ENCODE measurements at places on chromosomes 12 and 14.

GRCh38 chr12:42985506-42985905 is 396.0 kb upstream of the PRICKLE1 start:
- DNase-seq = no peak

- DNase-seq = no peak
Observed at GRCh38 chr12:62191491-62192179, 68.6 kb upstream of the USP15 start.

GRCh38 chr14:99876406-99876805 is 83.2 kb downstream of the EML1 start:
- no peak for DNase-seq

DNA sequence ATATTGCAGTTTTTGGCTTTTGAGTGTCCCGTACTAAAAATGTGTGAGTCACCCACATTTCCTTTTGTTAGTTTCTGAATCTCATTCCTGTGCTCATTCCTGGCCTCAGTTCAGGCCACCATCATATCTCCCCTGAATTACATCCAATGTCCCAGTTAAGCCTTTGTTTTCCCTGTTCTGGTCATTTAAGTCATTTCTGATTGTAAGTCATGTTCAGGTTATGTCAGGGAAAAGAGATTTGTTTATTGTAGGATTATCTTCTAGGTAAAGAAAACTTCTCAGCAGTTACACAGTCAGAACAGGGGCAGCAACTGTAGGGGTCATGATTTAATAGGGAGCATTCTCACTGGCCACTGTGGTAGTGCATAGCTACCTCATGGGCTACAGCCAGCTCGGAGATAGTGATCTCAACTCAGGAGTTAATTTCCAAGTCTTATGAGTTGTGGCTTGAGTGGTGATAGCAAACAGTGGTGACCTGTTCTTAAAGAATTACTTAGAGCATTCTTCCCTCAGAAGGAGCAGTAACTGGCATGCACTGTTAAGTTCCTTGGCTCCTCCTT is 6.7 kb downstream of the DDX47 start:
- no peak for DNase-seq

- no peak for DNase-seq
Observed at GRCh38 chr14:64467566-64467965, 2.3 kb downstream of the AKAP5 start.

DNA sequence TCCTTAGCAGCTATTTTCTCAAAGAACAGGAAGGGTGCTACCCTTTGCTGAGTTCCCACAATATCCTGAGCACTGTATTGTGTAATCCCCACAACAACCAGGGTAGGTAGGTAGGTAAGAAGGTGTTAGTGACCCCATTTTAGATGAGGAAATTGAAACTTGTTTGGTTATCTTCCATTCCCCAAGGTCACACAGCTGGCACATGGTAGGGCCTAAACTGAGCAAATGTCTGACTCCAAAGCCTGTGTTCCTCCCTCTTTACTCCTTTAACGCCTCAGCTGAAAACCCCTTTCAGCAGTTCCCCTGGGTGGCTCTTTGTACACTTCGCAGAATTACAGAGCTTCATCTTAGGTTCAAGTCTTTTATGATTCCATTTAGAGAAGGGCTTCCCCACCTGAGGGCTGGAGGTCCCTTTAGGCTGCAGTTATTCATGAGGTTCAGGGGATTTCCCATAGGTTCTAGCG is 26.5 kb upstream of the RIC8B start:
- no peak for DNase-seq

DNA sequence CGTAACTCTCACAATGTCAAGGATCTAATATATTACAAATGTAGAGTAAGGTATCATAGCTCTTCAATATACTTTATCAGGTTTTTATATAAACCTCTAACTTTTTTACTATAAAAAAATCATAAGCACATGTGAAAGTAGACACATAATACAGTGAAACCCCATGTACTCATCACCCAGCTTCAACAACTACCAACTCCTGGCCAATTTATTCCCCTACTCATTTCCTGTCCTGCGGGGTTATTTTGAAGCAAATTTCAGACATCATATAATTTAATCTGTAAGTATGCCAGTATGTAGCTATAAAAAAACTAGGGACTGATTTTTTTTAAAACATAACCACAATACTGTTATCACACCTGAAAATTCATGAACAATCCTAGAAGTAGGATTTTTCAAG is 47.7 kb downstream of the NOPCHAP1 start:
- DNase-seq = no peak

DNA sequence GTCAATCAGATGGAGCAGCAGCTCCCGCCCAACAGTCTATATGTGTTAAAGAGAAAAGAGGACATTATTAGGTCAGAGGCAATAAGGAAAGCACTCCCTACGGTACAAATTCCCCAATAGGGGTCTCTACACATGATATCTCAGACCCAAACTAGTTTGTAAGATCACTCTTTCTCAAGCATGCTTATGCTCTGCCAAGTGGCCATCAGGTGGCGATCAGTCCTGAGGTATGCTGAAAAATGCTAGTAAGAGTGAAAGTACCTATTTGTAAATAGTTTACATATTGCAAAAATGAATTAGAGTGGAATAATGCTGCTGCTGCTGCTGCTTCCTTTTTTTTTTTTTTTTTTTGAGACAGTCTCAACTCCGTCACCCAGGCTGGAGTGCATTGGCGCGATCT is 61.0 kb downstream of the CPM start:
- no peak for DNase-seq

DNA sequence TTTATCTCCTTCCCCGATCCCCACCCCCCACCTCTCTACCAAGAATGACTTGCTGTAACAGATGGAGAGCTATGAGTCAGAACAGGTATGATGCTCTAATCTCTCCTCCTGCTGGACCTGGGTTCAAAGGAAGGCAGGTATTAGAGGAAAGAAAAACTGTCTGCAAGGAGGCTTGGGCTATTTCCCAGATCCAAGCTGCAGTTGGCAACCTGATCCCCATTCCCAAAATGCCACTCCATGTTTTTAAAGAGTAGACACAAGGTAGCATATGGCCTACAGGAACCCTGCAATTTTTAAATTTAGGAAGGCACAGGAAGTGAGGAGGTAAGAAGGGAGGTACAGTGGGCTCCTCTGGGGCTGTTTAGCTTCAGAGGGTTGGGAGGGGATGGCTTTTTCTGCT is 33.0 kb downstream of the SRRM4 start:
- DNase-seq = no peak

Data from NCI-H1436 (cell line).